ENCODE measurements at places on chromosomes 5 and 9.

DNA sequence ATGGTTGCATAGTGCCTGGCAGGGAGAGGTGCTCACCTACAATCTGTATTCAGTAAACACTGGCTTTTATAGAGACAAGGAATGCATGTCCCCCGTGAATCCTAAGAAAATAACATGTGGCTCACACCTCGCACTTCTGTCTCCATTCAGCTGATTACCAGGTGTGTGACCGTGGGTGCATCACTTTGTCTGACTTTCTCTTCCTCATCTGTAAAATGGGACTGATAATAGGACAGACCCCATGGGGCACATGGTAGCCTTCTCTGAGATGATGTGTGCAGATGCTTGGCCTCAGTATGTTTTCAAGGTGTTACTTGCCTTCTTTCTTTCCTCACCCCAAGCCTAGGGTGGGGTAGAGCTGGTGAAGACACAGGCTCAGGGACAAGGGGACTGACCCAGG is 6.3 kb downstream of the CXXC5 start:
- no peak for ATAC-seq

GRCh38 chr9:35001803-35002502 is 12.4 kb downstream of the DNAJB5 start:
- peak; percentile 80 for ATAC-seq

GRCh38 chr5:91177085-91177484 is 206.0 kb downstream of the ARRDC3 start:
- ATAC-seq = no peak

DNA sequence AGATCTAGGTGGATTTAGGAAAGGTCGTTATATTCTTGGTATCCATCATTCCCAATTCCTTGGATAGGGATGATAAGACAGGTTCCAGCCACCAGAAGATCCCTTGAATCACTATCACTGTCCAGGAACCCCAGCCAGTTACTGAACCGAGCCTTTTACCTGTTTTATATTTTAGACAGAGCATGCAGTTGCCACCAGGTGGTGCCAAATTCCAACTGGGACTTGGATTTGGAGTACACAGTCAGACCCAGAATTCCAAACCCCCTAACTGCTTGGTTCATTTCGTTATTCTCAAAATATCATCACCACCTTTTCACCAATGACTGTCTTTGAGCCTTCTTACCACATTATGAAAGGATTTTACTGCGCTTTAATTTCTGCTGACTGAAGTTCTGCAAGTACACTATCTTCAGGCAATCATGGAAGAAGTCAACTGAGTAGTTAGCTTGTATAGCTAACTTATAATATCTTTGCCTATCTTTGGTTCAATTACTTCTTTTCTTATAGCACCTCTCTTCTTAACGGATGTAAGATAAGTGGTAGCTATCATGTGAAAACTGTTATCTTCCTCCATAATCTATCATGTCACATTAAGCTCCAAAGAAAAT is 191.8 kb downstream of the PRR16 start:
- no peak for ATAC-seq

DNA sequence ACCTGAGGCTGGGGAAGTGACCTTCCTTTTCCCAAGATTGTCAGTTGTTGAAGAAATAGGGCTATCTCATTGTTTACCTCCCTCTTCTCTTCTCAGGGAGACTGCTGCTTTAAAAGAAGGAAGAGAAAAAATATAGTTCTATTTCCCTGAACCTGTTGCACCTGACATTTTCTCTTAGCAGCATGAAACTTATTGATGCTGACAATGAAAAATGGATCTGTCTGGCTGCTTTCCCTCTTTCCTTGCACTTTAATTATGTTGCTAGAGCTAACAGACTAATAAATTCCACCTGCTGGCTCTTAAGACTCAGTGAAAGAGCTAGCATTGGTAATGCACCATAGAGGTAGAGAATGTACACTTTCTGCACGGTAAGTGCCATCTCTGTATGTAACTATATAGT is 6.2 kb upstream of the CKMT2 start:
- no peak for ATAC-seq

GRCh38 chr5:52811067-52811749 is 23.5 kb downstream of the ITGA1 start:
- peak; percentile 92 for ATAC-seq

DNA sequence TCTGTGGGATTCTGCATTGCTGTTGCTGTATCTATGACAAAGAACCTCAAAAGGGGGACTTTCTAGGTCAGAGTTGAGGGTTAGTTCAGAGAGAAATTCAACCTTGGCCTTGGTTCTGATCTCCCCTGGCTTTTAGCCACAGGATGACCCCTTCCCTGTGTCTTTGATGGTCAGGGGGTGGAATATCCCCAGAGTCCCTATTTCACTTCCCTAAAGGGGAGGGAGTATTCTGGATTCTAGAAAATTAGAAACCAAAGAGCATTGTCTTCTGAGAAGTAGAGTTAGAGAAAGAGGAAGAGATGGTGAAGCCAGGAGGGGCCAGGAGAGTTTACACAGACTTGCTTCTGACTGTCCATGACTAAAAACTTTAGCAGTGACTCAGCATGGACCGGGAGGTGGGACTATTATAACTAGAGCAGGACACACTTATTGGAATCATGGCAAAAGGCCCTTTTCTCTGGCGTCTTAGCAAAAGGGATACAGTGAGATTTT is 56.2 kb upstream of the LPAR1 start:
- no peak for ATAC-seq

- ATAC-seq = no peak
These were observed 177.3 kb upstream of the HMHB1 start for GRCh38 chr5:143634689-143635088.

DNA sequence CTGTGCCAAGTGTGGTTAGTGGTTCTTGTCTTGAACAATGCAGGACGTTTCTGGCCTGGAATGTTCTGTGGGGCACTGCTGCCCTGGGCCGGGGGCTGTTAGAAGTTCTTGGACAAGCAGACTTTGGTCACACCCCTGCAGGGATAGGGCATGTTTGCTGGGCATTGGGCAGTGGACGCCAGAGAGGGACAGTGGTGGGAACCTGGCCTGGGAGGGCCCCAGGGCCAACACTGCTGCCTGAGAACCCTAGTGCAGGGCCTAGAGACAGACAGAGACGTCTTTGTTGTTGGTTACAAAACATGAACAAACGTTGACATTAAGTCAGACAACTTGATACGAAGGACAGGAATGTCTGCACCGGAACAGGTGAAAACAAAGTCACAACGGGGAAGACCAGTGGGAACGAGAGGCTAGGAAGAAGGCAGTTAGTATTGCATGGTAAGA is 57.0 kb downstream of the WNK2 start:
- ATAC-seq = no peak

DNA sequence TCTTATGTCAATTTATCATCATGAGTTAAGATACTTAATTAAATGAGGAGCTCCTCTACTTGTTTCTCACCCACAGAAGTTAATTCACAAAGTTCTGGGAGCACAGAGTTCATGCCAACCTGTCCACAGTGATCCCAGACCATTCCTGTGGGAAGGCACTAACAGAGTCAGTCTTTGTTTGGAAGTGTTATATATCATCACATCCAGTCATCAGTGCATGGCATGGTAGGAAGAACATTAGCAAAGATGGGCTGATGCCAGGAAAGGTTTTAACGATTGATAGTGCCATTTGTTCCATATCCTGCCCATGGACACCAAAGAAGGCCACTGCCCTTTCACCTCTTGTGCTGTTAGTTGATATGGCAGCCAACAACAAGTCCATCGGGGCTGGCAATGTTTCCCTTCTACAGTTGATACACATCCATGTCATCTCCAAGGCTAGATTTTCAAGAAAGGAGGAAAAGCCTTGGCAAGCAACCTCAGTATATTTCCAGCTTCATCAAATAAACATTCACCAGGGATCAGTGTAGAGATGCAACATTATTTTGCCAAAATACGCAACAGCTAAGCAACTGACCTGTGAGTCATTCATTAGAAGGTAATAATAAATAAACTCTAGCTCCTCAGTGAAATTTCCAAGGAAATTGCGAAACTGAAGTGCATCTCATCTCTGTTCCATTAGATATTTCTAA is 169.6 kb downstream of the RORB start:
- ATAC-seq = no peak

DNA sequence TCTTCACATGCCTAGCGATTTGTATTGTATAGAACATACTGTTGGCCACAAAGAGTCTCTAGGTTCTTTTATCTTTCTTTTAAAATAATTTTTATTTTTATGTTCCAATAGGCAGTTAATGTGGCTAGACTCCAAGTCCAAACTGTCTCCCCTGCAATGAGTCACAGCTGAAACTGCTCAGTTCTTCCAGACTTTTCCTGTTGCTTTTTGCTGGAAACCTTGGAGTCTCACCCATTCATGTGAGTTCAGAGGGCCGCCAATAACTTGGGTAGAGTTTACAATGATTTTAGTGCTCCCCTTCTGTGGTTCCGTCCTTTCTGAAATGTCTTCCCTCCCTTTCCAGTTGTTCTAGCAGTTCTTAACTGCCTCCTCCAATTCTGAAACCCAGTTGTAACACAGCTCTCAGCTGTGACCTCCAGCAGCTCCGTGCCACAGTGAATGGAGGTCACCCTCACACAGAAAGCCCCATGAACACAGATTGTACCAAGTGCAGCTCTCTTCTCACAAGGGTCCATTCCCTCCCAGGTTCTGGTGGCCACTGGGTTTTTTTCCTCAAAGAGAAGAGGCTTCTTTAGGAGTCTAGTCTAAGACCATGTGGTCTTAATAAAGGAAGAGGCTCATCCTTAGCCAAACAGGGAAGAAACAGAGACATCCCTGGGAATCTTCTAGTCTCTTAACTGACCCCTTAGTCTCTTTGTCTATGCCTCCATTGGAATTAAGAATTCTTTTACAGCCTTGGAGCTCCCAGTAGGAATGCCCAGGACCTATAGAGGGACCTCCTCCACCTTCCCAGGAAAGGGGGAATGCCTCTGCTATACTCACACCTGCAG is 198.5 kb downstream of the SPOCK1 start:
- ATAC-seq = no peak

GRCh38 chr9:7121664-7122063 is 363.9 kb downstream of the KDM4C start:
- no peak for ATAC-seq

DNA sequence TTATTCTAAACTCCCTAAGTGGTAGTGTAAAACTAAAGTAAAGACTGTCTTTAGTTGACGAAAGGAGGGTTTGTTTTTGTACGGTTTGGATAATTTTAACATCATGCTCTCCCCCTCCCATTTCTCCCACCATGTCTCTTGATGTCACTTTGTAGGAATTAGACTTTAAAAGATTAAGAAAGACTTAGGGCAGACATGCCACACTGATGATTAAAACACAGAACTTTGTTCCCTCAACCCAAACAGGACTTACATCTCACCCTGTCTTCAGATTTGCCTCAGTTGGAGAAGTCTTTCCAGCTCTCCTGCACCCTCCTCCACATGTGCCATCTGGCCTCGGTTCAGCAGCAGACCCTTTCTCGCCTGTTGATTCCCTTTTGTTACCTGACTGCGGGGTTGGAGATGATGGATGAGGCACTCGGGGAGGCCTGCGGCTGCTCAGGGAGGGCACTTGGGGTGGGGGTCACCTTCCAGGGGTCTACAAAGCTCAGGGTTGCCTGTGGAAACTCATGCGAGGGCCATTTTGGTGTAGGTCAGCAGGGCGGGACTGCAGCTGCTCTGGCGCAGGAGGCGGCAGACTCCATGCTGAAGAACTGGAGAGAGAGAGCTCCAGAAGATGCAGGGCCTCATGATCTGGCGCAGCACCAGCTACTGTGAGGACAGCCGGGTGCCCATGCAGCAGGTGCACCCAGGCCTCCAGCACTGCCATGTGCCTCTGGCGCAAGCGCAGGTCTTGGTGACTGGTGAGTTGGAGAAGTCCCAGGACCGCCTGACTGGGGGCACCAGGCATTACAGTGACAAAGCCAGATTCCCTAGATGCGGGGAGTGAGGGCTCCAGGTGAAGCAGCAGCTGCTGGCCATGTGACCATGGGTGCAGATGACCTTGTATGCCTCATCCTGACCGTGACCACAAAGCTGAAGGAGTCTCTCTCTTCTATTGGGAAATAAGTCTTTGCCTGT is 24.5 kb upstream of the EXOC3 start:
- no peak for ATAC-seq

DNA sequence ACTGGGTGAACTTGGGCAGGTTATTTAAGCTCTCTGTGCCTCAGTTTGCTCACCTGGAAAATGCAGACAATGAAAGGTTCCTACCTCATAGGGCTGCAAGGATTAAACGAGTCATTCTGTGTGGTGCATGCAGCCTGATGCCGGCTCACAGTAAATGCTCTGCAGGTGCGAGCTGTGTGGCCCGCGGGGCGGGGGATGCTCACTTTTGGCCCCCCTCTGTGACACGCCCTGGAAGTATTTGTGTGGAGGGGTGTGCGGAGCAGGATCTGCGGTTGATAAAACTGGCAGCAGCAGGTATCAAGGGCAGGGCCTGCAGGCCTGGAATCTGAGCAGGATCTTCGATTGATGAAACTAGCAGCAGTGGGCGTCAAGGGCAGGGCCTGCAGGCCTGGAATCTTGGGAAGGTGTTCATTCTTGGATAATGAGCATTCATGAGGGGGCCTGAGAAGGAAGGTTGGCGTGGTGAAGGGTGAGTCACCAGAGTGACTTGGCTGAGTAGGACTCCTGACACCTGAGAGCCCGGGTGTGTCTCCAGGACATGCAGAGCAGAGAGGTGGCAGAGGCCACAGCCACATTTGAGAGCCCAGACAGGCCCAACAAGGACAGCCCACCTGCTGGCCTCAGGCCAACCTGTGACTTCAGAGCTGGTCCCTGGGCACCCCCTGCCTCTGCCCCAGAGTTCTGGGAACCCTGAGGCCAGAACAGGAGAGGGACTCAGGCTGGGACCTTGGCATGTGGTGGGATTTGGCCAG is 11.9 kb downstream of the UNC5A start:
- ATAC-seq = peak; percentile 66

DNA sequence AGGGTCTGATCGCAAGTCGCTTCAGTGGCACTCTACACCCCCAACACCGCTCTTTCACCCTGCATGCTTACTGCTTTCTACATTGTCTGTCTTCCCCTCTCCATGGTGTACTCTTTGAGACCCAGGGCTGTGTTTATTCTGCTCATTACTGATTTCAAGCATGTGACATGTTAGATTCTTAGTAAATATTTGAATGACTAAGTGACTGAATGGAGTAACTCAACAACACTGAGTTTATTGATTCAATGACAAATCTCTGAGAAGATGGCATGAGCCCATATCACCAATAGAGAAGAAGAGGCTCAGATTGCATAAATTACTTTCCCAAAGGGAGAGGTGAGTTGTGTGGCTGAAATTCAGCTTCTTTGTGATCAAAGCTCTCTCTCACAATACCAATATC is 89.7 kb upstream of the OSMR start:
- ATAC-seq = no peak

- ATAC-seq = no peak
These were observed 234.7 kb downstream of the NR2F1-AS1 start for GRCh38 chr5:93346301-93346700.

GRCh38 chr9:133701981-133702797 is 36.0 kb downstream of the SARDH start:
- peak; percentile 41 for ATAC-seq

GRCh38 chr5:151250346-151251000 is 2.5 kb upstream of the GM2A start:
- no peak for ATAC-seq
